Bone marrow (tissue), 2 donors: ENCODE measurements at places on chromosomes 11 and 22.

- DNase-seq, result no peak
Observed at GRCh38 chr11:119322360-119322739, 5.4 kb upstream of the MCAM start.

- DNase-seq, result no peak
Observed at GRCh38 chr22:24330636-24331035, 60.0 kb downstream of the SPECC1L start.

DNA sequence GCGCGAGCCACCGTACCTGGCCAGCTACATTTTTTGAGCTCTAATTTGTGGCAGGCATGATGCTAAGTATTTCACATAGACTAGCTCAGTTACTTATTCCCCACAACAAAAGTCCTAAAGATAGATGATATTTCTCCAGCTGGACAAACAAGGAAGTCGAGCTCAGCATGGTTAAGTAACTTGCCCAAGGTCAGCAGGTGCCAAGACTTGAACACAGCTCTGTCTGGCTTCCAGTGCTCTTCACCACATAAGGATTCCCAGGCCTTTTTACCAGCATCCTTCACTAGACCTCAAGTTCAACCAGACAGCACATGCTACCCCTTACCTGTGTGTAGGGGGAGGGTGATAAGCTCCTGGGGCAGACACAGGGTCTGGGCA lies 177.3 kb upstream of the NCAM1 start:
- DNase-seq, result no peak

DNA sequence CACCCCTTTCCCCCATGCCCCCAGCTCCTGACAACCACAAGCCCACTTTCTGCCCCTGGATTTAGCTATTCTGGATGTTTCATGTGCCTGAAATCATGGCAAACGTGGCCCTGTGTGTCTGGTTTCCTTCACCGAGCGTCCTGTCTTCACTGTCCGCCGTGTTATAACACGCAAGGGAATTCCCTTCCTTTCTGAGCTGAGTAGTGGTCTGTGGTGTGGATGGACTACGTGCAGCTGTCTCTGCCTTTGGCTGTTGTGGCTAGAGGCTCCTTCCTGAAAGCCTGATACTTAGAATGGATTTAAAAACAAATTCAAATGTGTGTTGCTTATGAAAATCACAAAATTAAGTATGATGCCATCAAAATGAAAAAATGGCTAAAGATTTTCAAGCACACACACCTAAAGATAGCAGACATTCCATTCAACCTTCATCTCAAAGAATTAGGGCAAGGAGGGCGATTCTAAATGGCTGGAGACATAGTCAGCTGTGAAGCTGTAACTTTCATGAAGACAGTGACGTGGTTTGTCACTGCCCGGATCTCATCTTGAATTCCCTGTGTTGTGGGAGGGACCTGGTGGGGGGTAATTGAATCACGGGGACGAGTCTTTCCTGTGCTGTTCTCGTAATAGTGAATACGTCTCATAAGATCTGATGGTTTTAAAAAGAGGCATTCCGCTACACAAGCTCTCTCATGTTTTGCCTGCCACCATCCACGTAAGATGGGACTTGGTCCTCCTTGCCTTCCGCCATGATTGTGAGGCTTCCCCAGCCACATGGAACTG lies 30.5 kb downstream of the KCNQ1 start:
- no peak for DNase-seq

DNA sequence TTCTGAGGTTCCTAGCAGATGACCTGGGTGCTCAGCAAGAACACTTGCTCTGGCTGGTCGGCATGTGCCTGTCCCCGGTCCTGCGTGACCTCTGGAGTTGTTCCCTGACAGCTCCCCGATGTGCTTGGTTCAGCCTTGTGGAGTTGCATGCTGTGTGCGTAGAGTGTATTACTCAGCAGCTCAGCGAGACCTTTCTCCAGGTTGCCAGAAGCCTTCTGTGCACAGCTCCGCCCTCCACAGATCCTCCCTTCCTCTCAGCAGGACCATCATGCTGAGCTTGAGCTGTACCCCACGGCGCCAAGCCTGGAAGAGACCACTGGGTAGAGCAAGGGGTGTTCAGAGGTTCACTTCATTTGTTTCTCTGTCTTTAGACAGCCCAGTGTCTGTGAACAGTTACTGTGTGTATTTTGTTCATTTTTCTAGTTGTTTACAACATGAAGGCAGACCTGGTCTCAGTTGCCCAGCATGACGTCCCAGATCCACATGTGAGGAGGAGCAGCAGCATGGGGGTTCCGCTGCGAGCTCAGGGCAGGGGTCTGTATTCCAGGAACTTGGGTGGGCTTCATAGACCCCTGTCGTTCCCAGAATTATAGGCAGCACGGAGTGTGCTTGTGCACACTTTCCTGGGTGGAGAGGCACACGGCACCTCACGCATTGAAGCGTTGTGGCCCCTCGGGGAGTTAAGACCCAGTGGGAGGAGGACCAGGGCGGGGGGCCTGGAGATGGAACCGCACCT lies 148.6 kb downstream of the IGLL1 start:
- DNase-seq, result no peak

- no peak for DNase-seq
Observed at GRCh38 chr11:100467821-100468508, 219.1 kb upstream of the ARHGAP42 start.

- no peak for DNase-seq
Observed at GRCh38 chr11:12099132-12099873, 11.1 kb upstream of the MICAL2 start.

DNA sequence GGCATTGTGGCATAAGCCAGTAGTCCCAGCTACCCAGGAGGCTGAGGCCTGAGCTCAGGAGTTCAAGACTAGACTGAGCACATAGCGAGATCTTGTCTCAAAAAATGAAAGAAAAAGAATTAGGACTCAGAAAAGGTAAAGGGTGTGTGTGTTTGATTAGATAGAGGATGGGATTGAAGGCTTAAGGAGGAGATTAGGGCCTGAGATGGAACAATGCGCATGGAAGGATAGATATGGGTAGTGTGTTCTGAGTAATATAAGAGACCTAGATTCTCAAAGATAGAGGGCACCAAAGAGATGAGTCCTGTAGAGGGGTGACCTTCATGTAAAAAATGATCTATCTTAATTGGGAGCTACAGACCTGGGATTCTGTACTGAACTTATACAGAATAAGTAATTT lies 17.3 kb upstream of the RAB30 start:
- no peak for DNase-seq
